ENCODE measurements at places on chromosomes 16 and 17.

DNA sequence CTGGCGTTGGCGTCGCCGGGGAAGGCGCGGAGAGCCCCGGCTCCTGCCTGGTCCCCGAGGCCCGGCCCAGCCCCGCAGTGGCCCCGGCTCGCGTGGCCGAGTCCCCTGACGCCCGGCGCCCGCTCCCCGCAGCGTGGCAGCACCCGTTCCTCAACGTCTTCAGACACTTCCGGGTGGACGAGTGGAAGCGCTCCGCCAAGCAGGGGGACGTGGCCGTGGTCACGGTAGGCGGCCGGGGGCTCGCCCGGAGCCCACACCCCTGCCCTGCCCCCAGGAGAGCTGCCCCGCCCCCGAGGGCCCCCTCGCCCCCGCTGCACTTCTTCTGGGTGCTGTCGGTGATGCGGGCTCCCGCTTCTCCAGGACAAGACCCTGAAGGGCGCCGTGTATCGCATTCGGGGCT, 466 bp downstream of the WDR90 start:
- DNase-seq: no peak

GRCh38 chr17:62656446-62656845, 29.0 kb downstream of the MRC2 start:
- DNase-seq: no peak

GRCh38 chr16:56382459-56382858, 42.9 kb downstream of the AMFR start:
- DNase-seq: no peak

GRCh38 chr17:48804936-48805411, 12.1 kb downstream of the TTLL6 start:
- peak; percentile 82 for DNase-seq

DNA sequence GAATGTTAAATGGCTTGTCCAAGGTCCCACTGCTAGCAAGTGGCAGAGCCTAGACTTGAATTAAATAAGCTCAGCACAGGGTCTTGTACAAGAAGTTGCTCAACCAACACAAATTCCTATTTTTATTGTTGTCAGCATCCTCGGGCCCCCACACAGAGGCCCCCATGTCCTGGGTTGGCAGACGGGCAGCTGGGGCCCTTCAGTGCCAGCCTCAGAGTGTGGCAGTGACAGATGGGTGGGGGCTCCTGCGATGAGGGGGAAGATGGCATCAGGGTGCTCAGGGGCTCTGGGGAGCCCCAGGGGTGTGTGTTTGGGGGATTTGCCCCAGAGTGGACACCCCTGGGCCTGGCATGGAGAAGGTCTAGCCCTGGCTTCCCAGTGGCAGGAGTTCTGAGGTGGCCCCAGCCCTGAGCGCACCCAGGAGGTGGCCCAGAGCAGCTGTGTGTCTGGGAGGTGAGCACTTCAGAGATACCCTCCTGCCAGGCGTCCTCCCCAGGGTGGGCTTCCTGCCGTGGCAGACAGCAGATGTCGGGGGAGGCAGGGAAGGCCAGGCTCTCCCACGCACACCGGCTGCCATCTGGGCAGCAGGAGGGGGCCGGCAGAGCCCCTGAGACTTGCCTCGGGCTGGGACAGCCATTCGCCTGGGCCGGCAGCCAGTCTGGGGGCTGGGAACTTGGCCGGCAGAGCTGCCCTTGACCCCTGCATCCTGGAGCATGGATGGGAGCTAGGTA, 150.8 kb downstream of the C16orf78 start:
- DNase-seq: no peak

DNA sequence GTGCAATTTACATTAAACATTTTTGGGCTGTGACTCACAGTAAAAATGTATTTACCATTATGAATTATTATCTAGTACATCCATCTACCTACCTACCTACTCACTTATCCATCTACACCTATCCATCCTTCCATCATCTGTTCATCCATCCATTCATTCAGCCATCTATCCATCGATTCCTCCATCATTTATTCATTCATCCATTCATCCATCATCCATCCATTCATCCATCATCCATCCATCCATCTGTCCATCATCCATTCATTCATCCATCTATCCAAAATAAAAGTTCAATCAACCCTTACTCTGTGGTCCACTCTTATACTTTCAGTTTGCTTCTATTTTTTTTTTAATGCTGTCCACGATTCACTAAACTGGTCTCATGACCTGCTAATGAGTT, 118.4 kb downstream of the NTN1 start:
- DNase-seq: no peak

DNA sequence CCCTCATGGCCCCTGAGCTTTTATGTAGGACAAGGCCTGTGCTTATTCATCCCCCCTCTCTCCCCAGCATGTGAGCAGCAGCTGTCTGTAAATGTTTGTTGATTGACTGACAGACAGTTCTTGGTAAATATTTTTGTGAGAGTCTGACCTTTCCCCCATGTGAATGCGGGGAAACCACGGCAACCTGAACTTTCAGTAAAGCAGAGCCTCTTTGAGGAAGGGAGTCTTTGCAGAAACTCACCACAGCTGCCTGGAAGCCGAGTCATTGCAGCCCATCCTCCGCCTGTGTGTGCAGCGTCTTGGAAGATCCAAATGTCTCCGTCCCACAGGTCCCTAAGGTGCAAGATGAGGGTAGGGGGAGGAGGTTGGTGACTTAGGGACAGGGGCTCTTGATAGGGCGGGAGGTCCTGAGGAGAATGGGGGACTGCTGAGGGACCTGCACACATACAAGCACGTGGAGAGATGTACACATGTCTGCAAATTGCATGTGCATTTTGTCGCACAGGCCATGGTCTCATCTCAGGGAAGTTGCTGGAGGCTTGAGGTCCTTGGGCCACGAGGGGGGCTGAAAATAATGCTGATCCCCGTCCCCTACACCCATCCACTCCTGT, 23.0 kb upstream of the IL21R start:
- no peak for DNase-seq

DNA sequence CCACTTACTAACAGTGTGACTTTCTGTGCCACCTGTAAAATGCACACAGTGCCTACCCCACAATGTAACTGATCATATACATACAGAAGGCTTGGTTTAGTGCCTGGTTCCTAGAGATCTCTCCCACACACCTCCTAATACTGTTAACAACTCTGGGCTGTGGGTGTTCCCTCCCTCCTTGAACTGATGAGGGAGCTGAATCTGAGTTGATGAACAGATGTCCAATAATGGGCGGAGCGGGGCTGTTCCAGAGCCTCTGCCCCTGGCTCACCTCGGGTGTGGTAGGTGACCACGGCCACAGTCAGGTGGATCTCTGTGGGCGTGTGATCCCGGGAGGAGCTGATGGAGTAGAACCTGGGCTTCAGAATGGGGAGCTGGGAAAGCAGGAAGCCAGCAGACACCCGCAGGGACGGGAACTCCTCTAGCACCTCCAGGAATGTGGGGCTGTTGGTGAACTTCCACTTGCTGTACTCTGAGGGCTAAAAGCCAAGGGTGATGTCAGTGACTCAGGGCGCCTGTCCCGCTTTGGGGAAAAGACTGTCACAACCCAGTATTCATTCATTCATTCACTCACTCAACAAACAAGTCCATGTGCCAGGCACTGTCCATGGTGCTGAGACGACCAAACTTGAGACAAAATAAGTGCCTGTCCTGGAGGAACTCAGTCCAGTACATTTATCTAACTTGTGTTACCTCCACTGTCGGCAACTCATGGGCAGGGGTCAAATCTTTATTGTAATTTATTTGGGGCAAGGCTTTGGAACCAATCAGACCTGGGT, 37.6 kb downstream of the NOS2 start:
- no peak for DNase-seq

DNA sequence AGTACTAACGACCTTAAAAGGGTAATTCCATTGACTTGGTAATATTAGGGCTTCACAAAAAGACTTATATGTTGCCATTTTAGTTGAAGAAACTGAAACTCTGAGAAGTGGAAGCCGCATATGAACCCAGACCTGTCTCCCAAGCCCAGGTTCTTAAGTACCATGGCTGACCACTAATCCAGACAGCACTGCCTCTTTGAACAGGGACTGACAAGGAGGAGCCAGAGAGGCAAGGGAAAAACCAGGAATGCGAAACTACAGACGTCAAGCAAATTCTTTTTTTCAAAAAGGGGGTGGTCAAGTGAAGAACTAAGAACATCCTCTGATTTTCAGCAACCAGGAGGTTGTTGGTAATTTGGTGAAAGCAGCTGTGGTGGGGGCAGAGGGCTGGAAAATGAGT, 15.2 kb downstream of the CYB5D1 start:
- no peak for DNase-seq

- no peak for DNase-seq
Measured at GRCh38 chr16:83661656-83662055, 146.1 kb upstream of the HSBP1 start.

DNA sequence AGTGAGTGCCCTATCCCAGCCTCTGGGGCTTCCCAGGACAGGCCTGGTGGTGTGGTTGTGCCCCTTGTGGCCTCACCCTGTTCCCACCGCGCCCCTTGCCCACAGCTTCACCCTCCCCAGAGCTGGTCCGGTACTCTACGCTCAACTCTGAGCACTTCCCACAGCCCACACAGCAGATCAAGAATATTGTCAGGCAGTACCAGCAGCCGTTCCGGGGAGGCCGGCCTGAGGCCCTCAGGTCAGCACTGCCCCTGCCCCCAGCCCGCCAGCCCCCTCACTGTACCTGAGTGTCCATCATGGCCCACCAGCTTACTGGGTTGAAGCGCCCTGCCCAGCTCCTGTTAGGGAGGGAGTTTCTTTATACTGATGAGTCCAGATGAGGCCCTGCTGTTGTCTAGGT, 32.3 kb upstream of the ALKBH5 start:
- DNase-seq: no peak

DNA sequence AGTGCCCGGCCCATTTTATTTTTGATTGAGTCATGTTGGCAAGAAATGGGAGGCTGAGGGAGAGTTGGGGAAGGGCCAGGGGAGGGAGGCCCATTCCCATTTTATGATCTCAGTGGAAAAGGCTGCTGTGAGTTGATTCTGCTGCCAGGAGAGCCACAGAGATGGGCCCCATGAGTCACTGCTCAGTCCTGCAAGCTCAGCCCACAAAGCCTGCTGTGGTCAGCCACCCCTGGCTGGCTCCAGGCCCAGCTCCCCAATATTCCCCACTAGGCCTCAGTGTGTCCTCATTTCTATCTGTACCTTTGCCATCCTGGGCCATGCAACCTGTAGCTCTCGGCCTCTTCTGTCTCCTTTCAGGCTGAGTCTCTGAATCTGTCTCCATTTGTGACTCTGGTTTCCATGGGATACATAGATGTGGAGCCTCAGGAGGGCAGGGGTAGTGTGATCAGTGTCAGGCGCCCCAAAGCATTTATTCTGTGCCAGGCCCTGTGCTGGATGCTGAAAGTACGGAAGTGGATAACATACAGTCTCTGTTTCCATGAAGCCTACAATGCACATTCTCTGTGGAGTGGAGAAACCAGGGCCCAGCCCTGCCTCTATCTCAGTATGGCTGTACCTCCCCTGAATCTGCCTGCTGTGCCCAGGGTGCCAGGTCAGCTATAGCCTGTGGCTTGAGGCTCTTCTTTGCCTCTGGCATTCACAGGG, 1.9 kb upstream of the PLEKHG4 start:
- DNase-seq: no peak

DNA sequence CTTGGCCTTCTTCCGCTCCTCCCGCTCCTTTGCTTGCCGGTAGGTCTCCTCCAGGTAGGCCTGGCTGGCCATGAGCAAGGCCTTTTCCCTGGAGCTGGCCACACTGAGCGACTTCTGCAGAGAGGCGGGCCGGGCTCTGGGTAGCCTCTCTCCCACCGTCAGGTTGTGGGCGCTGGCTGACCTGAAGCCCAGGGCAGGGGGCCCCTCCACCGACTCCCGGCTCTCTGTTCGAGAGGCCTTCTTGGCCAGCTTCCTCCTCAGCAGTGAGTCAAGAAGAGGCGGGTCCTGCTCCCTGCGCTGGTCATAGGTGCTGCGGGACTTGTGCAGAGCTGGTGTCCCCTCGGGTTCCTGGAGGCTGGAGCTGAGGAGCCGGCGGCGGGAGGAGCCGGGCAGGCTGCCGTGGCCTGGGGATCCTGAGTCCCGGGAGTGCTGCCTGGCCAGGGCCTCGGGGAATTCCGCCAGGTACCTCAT, 12.8 kb downstream of the GPR179 start:
- DNase-seq: no peak

DNA sequence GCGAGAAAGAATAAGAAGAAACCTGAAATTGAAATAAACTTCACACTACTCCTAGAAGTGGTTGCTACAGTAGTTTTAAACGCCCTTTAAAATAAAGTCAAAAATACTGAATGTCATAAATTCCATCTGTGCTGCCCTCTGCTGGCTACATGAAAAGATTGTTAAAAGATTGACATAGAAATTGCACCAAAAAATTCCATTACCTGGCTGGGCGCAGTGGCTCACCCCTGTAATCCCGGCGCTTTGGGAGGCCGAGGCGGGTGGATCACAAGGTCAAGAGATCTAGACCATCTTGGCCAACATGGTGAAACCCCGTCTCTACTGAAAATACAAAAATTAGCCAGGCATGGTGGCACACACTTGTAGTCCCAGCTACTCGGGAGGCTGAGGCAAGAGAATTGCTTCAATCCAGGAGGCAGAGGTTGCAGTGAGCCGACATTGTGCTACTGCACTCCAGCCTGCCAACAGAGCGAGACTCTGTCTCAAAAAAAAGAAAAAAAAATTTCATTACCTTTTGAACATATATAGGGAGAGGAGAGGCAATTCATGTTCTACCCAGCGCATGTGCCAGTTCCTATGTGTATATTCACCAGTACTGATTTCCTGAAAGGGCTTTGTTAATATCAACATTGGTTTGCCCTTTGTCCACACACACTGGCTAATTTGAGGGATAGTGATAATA, 36.5 kb downstream of the CYTH1 start:
- no peak for DNase-seq

GRCh38 chr16:3457434-3458252, 14.2 kb downstream of the NAA60 start:
- peak; percentile 100 for DNase-seq

DNA sequence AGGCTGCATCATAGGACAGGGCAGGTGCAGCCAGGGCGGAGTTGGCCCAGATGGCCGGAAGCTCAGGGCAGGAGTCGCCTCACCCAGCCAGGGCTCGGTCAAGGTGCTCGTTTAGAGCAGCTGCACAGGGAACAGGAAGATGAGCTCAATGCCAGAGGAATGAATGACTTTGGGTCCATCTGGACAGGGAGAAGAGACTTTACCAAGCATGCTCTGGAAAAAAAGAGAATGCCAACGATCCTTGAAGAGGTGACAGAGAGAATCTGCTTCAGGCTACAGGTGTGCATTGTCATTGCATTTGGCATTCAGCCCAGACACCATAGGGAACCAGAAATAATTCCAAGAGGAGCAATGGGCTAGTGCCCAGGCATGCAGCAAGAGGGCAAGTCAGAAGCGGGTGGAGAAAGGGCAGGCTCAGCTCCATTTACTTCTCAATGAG, 6.7 kb upstream of the MPP3 start:
- no peak for DNase-seq

GRCh38 chr16:11306997-11307638, 26.0 kb upstream of the PRM1 start:
- DNase-seq: no peak

DNA sequence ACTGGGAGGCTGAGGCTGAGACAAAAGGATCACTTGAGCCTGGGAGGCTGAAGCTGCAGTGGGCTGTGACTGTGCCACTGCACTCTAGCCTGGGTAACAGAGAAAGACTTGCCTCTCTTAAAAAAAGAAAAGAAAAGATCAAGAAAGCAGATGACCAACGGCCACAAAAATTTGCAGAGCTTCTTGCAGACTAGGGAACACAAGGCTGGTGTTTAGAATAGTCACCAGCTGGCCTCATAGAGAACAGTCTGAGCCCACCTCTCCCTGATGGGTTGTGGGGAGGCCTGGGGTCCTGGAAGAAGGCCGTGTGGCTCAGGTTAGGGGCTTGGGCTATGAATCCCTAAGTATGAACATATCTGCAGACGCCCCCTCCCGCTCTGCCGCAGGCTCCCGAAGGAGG, 73.7 kb upstream of the MED9 start:
- no peak for DNase-seq

GRCh38 chr17:46167826-46168569, 25.2 kb downstream of the KANSL1 start:
- DNase-seq: no peak

Data from GM20000 (cell line).